ENCODE measurements at places on chromosomes 5 and 9.

DNA sequence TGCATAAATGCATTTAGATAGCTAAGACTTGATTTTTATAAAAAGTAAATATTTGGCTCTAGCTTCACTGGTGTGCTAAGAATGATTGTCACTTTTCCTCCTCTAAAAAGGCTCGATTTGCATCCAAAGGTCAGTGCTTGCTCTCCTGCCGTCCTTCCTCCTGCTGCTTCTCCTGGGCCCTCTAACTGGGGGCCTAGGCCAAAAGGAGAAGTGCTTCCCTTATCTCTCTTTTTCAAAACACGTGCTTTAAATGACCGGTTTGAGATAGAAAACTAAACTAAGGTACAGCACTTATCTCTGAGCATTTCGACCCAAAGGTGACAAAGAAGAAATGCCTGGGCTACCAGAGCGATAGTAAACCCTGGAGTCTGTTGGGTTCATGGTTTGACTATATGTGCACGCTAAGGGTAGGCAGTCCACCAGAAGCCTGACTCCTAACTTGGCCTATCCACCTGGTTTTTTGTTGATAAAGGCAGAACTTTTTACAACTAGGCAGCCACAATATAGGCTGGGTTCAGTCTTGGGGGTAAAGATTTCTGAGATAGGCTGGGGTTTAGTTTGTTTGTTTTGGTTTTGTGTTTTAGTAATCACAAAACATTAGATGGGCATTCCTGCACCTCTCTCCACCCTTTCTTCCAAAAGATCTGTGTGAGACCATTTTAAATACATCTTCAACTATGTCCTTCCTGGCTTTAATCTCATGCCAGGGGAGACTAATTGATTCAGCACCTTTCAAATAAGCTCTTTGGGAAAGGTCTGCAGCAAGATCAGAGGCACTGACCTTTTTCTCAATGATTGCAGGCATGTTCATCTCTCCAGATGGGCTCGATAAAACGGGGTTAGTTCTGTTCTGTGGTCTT lies 3.8 kb downstream of the NR2F1-AS1 start:
- DNase-seq: no peak

- DNase-seq: no peak
Observed at GRCh38 chr5:35195472-35195852, 34.8 kb downstream of the PRLR start.

- DNase-seq: peak; percentile 3
Observed at GRCh38 chr5:119743927-119744326, 114.6 kb downstream of the FAM170A start.

DNA sequence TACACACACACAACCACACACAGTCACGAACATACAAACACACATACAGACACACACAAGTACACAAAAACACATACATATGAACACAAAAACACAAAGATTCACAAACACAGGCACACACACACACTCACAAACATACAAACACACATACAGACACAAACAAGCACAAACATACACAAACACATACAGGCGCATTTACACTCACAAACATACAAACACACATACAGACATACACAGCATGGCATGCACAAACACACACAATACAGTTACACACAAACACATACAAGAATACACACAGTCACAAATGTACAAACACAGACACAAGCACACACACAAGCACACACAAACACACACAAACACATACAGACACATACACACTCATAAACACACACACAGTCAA lies 247.9 kb downstream of the TENT4A start:
- DNase-seq: no peak

DNA sequence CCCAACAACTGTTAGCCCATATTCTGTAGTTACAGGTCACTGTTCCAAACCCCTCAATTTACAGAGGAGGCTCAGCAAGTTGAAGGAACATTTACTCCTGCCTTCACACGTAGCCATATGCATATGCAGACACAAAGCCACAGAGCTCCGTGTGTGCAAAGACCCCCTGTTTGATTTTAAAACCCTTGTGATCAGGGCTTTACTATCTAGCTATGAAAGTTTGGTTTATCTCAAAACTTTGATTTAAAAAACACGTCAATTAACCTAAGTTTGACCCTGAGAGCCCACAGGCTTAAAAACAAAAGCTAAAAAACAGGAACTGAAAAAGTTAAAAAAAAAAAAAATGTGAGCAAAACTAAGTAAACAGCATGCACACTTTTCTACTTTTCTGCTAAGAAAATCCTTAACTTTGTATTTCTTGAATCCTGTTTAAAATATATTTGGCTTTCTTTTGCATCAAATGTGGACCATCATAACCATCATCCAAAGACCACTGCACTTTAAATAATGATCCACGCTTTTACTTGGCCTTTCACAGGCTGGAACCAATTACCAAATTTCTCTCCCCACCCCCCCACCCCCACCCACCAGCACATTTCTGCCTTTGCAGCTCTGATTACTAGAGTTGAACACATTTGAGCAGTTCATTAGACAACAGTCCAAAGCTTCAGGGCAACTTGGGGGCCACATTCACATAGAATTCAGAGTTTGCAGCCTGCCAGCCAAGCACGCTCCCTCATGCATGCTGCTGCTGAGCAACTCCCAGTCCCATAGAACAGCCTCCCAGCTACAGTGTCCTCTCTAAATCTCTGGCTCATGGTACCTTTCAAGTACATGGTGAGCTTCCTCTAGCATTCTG lies 128.8 kb upstream of the MAP3K1 start:
- DNase-seq: no peak

DNA sequence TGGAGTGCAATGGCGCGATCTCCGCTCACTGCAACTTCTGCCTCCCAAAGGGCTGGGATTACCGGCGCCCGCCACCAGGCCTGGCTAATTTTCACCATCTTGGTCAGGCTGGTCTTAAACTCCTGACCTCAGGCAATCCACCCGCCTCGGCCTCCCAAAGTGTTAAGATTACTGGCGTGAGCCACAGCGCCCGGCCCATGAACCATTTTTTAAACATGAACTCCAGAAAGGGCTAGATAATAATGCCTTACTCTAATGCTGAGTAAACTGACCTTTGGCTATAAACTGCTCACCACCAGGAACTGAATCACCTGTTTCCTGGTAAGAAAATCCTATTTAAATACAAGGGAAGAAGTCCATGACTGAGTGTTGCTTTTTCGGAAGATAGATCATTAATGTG lies 23.2 kb upstream of the DAB2 start:
- DNase-seq: no peak

GRCh38 chr5:149490599-149491485 lies 60.4 kb downstream of the CSNK1A1 start:
- no peak for DNase-seq

DNA sequence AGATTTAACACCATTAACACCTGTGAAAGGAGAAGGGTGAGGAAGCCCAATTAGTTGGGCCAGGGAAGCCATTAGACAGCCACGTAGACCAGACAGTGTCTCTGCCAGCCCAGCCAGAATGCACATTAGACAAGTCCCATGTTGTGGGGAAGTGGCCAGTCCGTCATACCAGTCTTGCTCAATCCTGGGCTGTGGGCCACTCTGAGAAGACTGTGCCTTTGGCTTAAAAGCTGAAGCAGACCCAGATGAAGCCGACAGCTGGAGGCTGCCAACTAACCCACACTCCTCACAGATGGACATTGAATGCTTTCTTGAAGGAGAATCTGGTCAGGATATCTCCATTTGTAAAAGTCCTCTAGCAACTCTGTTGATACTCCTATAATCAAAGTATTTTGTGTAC lies 128.5 kb downstream of the CHSY3 start:
- peak; percentile 60 for DNase-seq

GRCh38 chr9:76699971-76700370 lies 64.3 kb upstream of the PCA3 start:
- DNase-seq: peak; percentile 89

DNA sequence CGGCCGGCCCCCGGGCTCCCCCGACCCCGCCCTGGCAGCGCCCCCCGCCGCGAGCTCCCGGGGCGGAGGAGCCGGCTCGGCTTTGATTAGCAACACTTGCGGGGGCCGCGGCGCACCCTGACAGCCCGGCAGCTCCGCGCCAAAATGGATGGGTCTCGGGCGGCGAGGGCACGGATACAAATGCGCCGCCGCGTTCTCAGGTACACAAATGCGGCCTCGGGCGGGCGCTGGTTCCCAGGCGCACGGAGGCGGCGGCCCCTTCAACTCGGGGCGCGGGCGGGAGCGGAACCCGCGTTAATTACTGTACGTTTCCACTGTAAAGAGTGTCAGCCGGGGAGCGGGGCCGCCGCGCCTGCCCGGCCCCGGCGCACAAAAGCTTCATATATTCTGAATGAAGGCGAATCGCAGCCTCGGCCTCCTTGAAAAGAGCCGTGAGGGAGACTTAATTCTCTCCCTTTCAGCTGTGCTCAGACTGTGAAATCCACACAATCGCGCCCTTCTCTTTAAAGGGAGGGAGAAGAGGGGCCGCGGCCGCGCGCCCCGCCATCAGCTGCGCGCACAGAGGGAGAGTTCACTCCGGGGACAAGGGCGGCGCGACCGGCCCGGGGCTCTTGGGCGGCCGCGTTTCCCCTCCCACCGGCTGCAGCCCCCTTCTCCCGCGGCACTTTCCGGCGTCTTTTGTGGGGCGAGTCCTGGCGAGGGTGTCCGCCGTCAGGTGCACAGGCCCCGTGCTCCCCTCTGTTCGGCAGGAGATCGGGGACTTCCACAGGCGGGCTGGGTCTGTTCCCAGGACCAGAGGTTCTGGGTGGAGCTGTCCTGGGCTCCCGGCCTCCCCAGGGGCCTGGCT lies 27.0 kb downstream of the MSX2 start:
- no peak for DNase-seq

DNA sequence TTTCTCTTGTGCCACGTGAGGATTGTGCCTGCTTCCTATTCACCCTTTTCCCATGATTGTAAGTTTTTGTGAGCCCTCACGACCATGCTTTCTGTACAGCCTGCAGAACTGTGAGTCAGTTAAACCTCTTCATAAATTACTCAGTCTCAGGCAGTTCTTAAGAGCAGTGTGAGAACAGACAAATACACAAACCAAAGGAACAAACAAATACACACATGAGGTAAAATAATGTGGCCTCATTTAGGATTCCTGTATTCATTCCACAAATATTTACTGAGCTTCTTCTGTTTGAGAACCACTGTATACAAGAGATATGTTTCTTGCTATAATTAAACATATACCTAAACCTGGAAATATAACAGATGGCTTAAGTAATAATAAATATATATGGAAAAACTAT lies 760.3 kb downstream of the CDH9 start:
- DNase-seq: no peak

GRCh38 chr9:89207026-89207425 lies 28.4 kb upstream of the SHC3 start:
- no peak for DNase-seq

DNA sequence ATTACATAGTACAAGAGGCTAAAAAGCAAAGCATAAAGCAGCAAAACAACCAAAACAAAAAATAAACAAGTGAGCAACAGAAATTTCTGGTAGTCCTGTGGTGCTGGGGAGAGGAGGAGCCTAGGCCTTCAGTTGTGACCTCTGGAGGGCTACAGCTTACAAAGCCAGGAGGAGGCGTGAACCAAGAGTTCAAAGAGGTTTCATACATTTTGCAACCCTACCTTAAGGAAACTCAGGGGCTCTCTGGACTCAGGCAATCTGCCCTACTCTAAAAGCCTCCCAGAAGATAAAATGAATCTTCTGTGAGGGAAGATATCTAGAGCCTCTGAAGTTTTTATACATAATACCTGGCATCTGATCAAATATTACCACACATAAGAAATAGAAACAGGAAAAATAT lies 187.4 kb downstream of the AGTPBP1 start:
- no peak for DNase-seq
